NCI-H1092 (cell line): ENCODE measurements at places on chromosomes 7 and 10.

DNA sequence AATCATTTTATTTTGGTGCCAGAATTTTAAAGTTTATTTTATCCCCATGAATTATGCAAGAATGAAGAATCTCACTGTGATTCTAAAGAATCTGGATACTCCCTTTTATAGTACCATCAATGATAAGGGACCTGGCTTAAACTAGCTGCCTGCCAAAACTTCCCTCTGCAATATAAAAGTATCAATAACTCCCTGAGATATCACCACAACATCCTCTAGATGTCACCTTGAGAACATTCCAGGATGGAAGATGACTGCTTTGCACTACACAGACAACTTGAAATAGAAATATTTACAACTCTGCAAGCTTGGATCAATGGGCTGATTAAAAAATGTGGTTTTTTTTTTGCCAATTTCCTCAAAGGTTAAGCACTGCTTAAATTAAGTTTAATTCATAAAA lies 142.1 kb downstream of the SLC25A13 start:
- DNase-seq: no peak

DNA sequence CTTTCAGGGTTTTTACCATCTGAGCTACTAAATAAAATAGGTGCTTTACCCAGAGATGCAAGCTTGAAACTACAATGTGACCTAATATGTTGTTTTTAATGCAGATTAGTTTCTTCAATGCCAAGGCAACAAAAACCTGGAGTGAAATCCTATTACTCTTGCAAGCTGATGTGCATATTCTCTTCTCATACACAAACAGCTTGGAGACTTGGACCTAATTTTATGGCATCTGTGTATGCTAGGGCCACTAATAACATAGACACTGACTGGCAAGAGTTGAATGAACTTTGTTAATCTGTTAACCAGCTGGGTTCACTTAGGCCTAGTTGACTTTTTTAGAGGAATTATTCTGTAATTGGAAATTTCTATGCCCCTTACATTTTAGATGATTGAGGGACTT lies 23.4 kb upstream of the SMIM30 start:
- no peak for DNase-seq

- DNase-seq: no peak
Observed at GRCh38 chr7:80870813-80871212, 48.0 kb downstream of the SEMA3C start.

DNA sequence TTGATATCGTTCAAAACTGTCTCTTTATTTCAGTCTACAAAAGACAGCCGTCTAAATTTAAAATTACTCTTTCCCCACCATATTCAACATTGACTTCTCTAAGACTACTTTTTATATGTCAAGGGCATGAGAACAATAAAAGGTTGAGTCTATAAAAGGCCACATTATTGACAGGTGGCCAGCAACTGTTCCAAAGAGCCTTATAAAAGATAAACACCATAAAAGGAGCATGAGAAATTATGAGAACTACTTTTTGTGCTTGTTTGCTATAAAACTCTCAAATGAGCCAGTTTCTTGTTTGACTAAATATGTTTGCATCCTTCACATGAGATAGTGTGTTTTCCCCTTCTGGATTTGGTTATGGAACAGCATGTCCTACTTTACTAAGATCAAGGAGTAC lies 189.2 kb downstream of the THSD7A start:
- no peak for DNase-seq

DNA sequence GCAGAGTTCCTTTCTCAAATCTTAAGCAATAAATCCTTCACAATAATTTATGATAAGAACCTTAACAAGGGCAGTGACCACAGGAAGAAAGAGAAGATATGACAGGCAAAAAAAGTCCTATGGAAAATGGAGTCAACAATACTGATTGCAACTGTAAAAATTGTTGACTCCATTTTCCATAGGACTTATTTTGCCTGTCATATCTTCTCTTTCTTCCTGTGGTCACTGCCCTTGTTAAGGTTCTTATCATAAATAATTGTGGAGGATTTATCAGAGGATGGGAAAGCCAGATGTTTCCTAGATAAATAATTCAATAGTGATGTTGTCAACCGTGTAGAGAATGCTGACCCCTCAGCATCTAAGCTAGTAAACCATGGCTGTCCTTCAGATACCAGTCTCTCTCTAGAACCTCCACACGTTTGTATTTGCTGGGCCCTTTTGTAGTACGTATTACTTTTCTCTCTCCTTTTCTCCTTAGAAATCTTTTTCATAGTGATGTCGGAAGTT lies 172.6 kb upstream of the BET1 start:
- DNase-seq: no peak

GRCh38 chr10:49053053-49053997 lies 62.0 kb downstream of the VSTM4 start:
- DNase-seq: no peak

- peak; percentile 68 for DNase-seq
Observed at GRCh38 chr10:96339956-96340904, 18.6 kb downstream of the OPALIN start.

GRCh38 chr10:47336387-47337134 lies 11.6 kb upstream of the RBP3 start:
- DNase-seq: no peak

- DNase-seq: no peak
Observed at GRCh38 chr10:110613341-110613995, 30.7 kb upstream of the RBM20 start.

DNA sequence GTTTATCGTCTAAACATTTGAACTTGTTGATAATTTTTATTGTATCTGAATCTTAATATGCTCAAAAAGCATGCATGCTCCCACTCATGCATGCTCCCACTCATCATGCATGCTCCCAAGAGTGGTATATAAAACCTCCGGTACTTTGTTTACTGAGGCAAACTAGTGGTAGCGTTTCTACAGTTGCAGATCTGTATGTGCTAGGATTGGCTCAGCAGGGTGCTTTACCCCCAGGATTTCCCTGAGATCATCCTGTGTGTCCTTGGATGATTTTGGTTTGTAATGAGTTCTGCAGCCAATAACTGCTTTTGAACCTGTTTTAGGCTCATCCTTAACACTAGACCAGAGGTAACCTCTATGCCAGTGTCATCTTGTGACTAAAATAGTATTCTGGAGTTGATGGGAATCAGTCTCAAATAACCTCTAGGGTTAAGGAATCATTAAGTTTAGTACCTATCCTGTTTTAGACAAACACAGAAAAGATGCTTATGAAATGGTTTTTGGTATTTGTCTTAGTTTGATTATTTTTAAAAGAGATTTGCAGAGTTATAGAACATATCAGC lies 40.4 kb downstream of the PHTF2 start:
- no peak for DNase-seq

GRCh38 chr7:148914208-148914777 lies 30.2 kb upstream of the EZH2 start:
- DNase-seq: no peak

- DNase-seq: no peak
Observed at GRCh38 chr7:111098926-111099250, 8.0 kb downstream of the LRRN3 start.

DNA sequence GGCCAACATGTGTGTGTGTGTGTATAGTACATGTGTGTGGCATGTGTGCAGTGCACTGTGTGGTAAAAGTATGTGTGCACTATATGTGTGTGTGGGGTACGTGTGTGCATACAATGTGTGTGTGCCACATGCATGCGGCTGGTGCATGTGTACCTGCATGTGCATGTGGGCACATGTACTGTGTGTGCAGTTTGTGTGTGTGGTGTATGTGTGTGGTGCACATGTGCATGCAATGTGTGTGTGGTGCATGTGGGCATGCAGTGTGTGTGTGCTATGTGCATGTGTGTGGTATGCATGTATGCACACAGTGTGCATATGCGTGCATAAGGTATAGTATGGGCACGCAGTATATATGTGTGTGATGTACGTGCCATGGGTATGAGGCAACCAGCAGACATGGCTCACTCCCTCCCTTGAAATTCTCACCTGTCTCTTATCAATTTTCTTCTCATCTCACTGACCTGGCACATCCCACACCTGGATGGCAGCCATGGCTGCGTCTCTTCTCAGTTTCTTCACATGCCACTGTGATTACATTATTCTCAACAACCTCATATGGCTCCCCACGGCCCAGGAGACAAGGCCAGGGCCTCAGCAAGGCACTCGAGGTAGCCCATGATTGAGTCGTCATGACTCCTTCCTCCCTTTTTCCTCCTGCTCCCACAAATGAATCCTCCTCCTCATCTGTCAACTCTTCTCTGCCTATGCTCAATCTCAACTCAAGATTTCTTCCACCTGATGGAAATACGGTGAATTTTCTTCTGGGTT lies 57.0 kb downstream of the NUDCD3 start:
- no peak for DNase-seq

DNA sequence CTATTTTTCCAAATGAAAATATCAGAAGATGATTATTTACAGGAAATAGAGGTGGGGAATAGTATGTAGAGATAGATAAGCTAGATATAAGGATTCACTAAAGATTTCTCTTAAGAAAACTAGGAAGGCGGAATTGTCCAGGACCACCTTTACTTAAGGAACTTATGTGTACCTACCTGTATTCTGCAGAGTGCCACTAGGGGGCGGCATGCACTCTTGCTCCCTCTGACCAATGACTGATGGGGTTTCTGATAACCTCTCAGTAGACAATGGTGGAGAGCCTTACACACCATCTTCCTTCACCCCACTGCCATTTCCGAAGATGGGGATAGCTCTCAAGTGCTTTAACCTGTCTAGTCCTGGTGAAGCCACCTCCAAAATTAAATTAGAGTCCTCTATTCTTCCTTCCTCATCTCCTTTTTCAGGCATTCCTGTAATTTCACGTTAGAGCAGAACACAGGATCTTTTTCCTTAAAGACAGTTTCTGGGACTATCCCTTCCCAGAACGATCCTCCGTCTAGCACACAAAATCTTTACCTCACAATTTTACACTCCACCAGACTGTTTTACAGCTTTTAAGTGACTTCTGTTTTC lies 453.1 kb downstream of the SORCS1 start:
- no peak for DNase-seq

DNA sequence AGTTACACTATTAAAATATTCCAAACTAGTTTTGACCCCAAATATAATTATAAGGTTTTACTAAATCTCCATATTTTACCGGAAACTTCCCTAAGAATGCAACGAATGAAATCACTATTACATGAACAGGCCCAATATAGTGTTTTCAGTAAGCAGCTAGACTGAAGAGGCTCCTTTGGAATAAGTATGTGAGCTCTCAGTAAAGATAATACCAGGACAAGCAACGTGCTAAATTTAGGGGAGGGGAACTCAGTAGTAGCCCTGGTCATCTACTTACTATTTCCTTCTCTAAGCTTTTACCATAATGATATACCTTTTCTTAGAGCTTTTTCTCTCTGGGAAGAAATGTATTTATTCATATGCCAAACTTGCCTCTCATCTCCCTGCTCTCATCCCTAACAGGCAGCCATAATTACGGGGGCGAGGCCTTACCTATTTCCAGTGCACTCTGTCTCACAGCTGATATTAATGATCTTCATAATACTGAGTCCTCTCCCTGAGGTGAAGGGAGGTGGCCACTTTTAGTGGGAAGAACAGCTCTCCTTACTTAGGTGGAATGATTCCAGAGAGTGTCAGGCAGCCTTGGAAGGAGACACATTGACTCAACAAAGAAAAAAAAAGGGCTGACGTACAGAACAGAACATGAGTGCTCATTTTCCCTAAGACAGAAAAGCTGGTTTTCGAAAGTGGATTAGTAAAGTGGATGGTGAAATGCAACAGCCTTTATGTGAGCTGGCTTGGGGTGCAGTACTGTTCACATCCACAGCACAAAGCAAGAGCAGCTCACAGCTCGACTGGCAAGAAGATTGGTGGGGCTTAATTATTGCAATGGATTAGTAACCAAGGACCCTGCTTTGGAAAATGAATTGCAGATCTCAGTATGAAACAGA lies 165.4 kb downstream of the GLI3 start:
- no peak for DNase-seq

DNA sequence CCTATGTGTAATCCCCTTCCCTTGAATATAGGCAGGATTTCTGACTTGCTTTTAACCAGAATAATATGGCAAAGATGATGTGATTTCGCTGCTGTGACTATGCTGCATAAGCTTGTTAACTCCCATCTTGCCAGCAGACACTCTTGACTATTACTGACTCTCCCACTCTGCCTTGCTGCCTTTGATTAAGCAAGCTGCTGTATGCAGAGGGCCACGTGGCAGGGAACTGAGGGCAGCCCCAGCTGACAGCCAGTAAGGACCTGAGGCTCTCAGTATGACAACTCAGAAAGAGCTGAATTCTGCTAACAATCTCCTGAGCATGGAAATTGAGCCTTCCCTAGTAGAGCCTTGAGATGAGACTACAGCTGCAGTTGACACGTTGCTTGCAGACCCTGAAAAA lies 279.4 kb upstream of the CACNA2D1 start:
- no peak for DNase-seq

DNA sequence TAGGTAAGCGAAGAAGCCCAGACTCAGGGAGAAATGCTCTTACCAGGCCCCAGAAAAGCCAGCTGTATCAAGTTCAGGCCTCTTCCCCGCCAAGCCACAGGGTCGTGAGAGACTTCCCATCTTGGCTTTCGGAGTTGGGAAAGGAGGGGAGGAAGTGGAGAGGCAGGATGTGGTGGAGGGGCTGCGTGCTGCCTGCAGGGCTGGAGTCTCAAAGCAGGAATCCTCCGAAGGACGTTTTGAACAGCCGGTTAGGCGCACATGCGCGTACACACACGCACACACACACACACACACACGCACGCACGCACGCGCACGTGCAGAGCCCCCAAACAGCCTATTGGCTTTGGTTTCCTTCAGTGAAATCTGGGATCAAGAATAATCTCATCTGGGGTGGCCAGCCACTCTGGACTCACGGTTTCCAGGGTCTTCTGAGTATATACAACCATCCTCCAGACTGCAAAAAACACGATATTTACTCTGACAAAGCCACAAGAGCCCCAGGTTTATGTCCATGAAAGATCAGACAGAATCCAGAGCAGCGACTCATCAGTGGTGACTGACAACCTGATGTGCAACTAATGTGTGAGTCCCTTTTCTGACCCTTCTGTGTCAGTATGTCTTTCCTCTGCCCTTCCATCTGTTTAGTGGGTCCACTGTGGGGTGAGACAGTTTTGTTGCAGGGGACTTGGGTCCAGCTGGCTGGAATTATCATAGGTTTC lies 115.0 kb upstream of the ZNF438 start:
- DNase-seq: no peak

GRCh38 chr7:113026941-113027340 lies 59.7 kb downstream of the GPR85 start:
- no peak for DNase-seq
